Thyroid gland (tissue), 4 donors: ENCODE measurements at places on chromosomes 6 and 20. TPM values are rescaled to one million over a fixed set of nuclear protein-coding genes. Genes with fewer than 3 reads are reported as not detected.
A peak's percentile ranks its signal among the peaks of the same experiment; 100 is the strongest.

Gene RAB23
- 31.2 TPM for total RNA-seq

Gene POPDC3
- not detected for total RNA-seq

Gene ZC3H12D
- 0.78 TPM for total RNA-seq

Gene UNC5CL
- total RNA-seq = 3.6 TPM

Gene IL17F
- not detected for total RNA-seq

Gene OPN5
- total RNA-seq = not detected

Gene BPIFB4
- total RNA-seq = not detected

Gene TRIM15
- total RNA-seq = not detected

Gene HCRTR2
- not detected for total RNA-seq

Gene GLP1R
- 0.13 TPM for total RNA-seq

Gene TINAG
- not detected for total RNA-seq

Gene PXMP4
- 22.8 TPM for total RNA-seq

Gene TGM3
- not detected for total RNA-seq

Gene ADGRF1
- total RNA-seq = 36.2 TPM

Gene CAGE1
- total RNA-seq = 0.20 TPM

GRCh38 chr20:63178889-63179686 lies 36.8 kb downstream of the YTHDF1 start:
- H3K4me3 ChIP-seq = no peak overlapping the region
- H3K27ac ChIP-seq = no peak overlapping the region
- no peaks in the 10 kb centered on the region for H3K36me3 ChIP-seq
- peaks cover 52% of the 10 kb centered on the region for H3K27me3 ChIP-seq

DNA sequence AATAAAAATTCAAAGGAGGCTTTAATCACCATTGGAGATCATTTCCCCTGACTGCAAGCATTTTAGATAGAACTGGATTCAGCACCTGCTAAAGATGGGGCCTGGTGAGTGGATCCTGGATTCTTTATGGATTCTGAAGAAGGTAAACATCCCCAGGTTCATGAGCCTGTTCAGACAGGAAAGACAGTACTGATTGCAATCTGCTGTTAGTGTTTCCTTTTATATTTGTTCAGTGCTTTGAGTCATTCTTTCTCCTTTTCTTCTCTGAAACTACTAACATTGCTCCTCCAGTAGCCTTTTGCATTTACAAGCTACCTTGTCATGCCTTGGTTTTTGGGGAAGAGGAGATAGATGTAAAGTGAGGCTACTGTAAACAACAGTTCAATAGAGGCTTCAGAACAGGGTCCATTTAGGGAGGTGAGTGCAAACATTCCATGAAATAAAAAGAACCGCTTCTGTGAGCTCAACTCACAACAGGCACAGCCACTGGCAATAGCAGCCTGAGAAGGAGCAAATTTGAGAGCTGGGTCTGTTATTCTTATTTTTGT lies 66.4 kb upstream of the PRL start:
- no peak overlapping the region for H3K27ac ChIP-seq
- H3K4me3 ChIP-seq = no peak overlapping the region
- H3K36me3 ChIP-seq = no peaks in the 10 kb centered on the region
- H3K4me1 ChIP-seq = peaks cover 4% of the 10 kb centered on the region
- DNase-seq = no peak

GRCh38 chr20:32515631-32516101 lies 69.5 kb downstream of the NOL4L start:
- DNase-seq = no peak
- no peak overlapping the region for H3K4me3 ChIP-seq
- no peaks in the 10 kb centered on the region for H3K36me3 ChIP-seq
- H3K4me1 ChIP-seq = peaks cover 19% of the 10 kb centered on the region
- H3K27me3 ChIP-seq = no peaks in the 10 kb centered on the region
- H3K27ac ChIP-seq = no peak overlapping the region

DNA sequence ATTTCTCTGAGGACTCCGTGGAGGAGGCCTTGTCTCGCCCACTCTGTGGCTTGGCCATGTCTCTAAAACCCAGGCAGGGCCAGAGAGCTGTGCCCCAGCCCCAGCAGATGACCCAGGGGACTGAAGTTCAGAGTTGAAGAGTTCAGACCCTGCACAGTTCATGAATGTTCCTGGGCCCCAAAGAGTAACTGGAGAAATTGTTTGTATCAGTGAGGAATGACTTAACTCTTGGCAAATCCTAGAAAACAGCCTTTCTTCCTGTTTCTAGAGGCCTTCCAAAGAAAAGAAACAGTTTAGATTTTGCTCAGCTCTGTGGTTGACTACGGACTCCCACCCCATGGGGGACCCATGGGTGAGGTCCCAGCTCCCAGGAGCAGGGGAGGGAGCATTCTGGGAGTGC lies 62.1 kb upstream of the EYA2 start:
- no peak for DNase-seq
- H3K4me1 ChIP-seq = no peaks in the 10 kb centered on the region
- no peaks in the 10 kb centered on the region for H3K27me3 ChIP-seq
- no peak overlapping the region for H3K4me3 ChIP-seq

GRCh38 chr6:33683051-33683571 lies 28.4 kb downstream of the UQCC2 start:
- H3K4me1 ChIP-seq = no peaks in the 10 kb centered on the region
- H3K36me3 ChIP-seq = peaks cover 95% of the 10 kb centered on the region
- H3K27me3 ChIP-seq = no peaks in the 10 kb centered on the region
- H3K4me3 ChIP-seq = no peak overlapping the region
- no peak overlapping the region for H3K27ac ChIP-seq
- DNase-seq = no peak

GRCh38 chr6:53869964-53870363 lies 75.2 kb downstream of the LRRC1 start:
- H3K27me3 ChIP-seq = no peaks in the 10 kb centered on the region
- peaks cover 6% of the 10 kb centered on the region for H3K4me1 ChIP-seq
- peak; percentile 61 for DNase-seq
- H3K27ac ChIP-seq = peak overlapping the region; percentile 56

- peak overlapping the region; percentile 65 for H3K27ac ChIP-seq
- peaks cover 14% of the 10 kb centered on the region for H3K4me1 ChIP-seq
- H3K4me3 ChIP-seq = no peak overlapping the region
These were observed 165.6 kb downstream of the KCNQ5 start for GRCh38 chr6:72787391-72788031.

GRCh38 chr6:10643201-10643651 lies 51.2 kb downstream of the C6orf52 start:
- no peaks in the 10 kb centered on the region for H3K36me3 ChIP-seq
- no peak for DNase-seq
- no peak overlapping the region for H3K4me3 ChIP-seq
- H3K4me1 ChIP-seq = no peaks in the 10 kb centered on the region

DNA sequence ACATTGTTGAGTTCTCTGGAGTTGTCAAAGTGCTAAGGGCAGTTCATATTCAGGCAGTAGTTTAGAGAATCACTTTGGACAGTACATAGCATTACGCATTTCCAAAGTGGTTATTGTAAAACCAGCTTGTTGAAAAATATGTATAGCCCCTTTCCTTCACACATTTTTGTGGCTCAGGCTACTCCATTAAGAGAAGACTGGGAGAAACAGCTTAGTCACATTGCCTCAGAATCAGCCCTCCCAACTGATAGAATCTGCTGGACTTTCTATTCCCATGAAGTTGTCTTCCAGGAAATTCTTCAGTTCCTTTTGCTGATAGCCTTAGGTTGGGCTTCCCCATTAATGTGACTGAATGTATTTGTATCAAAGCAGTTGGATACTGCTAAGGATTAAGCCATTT lies 39.5 kb upstream of the HDGFL1 start:
- H3K4me1 ChIP-seq = no peaks in the 10 kb centered on the region
- no peaks in the 10 kb centered on the region for H3K27me3 ChIP-seq
- no peak overlapping the region for H3K27ac ChIP-seq
- H3K36me3 ChIP-seq = no peaks in the 10 kb centered on the region

- H3K4me1 ChIP-seq = peaks cover 12% of the 10 kb centered on the region
- no peaks in the 10 kb centered on the region for H3K27me3 ChIP-seq
- H3K36me3 ChIP-seq = no peaks in the 10 kb centered on the region
- no peak overlapping the region for H3K4me3 ChIP-seq
These were observed 332.3 kb downstream of the ZFAND3 start for GRCh38 chr6:38151580-38152500.

- DNase-seq = no peak
- no peaks in the 10 kb centered on the region for H3K36me3 ChIP-seq
- no peak overlapping the region for H3K27ac ChIP-seq
- no peaks in the 10 kb centered on the region for H3K4me1 ChIP-seq
- H3K27me3 ChIP-seq = no peaks in the 10 kb centered on the region
These were observed 272.9 kb upstream of the FERMT1 start for GRCh38 chr20:6395695-6396094.

GRCh38 chr6:35474131-35474941 lies 6.1 kb downstream of the RPL10A start:
- H3K27ac ChIP-seq = no peak overlapping the region
- DNase-seq = no peak
- peaks cover 16% of the 10 kb centered on the region for H3K36me3 ChIP-seq
- H3K27me3 ChIP-seq = no peaks in the 10 kb centered on the region
- H3K4me3 ChIP-seq = no peak overlapping the region

DNA sequence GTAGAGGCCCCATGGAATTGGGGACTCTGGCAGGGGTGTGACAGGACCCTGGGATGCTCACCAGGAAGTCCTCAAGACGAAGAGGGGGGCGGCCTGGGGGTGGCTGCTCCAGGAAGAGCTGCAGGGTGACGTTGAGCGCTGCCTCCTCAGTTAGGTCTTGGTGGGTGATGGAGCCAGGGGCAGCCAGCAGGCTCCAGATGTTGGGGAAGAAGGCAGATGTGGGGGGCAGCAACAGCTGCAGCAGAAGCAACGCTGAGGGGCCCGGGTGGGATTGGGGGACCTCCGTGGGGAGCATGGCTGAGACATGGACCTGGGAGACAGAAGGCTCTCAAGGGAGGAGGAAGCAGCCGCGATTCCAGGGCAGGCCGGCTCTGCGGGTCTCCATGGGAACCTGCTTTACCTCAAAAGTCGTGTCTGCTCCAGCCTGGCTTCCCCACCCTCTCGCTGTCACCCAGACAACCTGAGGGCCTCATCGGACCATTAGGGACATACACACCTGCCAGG lies 591 bp downstream of the VWA7 start:
- H3K36me3 ChIP-seq = peaks cover 31% of the 10 kb centered on the region
- no peaks in the 10 kb centered on the region for H3K27me3 ChIP-seq
- DNase-seq = peak; percentile 22
- H3K27ac ChIP-seq = peak overlapping the region; percentile 66

GRCh38 chr6:4041480-4041879 lies 37.5 kb downstream of the FAM217A start:
- H3K36me3 ChIP-seq = peaks cover 62% of the 10 kb centered on the region
- H3K4me1 ChIP-seq = peaks cover 4% of the 10 kb centered on the region
- H3K27ac ChIP-seq = no peak overlapping the region
- no peaks in the 10 kb centered on the region for H3K27me3 ChIP-seq
- no peak for DNase-seq

DNA sequence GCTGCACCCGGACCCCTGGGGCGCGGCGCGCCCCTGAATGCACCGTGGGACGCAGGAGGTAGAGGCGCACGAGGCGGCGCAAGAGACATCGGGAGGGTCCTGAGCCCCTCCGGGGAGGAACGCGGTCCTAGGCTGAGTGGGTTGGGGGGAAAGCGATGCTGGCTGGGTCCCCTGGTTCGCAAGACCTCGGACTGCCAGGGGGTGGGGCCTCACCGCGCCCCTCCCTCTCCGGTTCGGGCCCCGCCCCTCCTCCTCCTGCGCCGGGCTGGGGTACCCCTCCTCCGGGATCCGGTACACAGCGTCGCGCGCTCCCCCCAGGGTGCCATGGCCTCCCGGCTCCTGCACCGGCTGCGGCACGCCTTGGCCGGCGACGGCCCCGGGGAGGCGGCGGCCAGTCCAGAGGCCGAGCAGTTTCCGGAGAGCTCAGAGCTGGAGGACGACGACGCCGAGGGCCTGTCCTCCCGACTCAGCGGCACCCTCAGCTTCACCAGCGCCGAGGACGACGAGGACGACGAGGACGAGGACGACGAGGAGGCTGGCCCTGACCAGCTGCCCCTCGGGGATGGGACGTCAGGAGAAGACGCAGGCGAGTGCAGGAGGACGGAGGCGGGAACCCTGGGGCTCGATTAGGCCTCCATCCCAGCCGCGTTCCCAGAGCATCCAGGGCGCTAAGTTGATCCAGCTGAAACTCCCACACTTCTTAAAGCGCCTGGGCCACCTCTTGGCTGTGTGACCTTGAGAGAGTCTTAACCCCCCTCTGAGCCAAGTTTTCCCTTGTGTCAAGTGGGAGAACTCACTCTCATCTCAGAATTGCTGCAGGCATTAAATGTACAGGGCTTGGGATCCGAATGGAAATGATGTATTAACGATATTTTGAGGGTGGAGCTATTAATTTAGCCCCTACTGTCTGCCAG lies 541 bp downstream of the SNX21 start:
- H3K27ac ChIP-seq = peak overlapping the region; percentile 91
- H3K36me3 ChIP-seq = no peaks in the 10 kb centered on the region
- H3K4me1 ChIP-seq = peaks cover 26% of the 10 kb centered on the region
- no peaks in the 10 kb centered on the region for H3K27me3 ChIP-seq

DNA sequence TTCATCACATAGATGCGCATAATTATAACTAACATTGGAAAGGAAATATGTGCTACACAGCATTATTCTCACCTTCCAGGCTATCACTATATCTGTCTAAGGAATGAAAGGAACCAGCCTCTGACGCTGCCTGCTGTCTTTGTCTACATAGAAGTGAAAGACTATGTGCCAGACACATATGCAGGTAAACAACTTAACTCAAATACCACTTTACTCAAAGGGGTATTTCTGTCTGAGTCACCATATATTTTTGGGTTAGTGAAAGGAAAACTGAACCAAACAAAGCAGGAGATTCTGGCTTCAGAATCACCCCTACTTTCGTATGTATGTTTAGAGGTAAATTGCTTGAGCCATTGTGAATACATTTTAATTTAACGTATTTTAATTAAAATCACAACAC lies 328.6 kb upstream of the PLCB4 start:
- no peaks in the 10 kb centered on the region for H3K4me1 ChIP-seq
- DNase-seq = no peak
- no peak overlapping the region for H3K4me3 ChIP-seq
- H3K36me3 ChIP-seq = no peaks in the 10 kb centered on the region
- no peaks in the 10 kb centered on the region for H3K27me3 ChIP-seq

DNA sequence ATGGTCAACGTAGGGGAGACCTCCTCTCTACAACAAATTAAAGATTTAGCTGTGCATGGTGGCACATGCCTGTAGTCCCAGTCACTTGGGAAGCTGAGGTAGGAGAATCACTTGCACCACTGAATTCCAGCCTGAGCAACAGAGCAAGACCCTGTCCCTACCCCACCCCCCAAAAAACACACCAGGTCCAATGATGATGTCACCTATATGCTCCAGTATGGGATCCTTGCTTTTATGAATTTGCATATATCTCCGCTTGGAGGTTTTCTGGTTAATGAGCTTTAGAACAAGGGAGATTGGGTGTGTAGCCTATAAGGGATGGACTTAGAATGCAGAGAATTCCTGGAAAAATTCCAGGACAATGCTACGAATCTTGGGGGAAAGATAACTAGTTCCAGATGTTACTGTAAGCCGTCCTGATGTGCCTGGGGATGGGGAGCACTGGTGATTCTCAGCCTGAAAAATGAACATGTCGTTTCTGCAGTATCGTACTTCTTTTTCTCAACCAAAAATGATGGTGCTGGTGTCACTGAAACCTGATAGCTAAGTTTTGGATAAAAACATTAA lies 61.1 kb downstream of the ZBTB2 start:
- H3K27ac ChIP-seq = no peak overlapping the region
- H3K27me3 ChIP-seq = no peaks in the 10 kb centered on the region
- H3K36me3 ChIP-seq = no peaks in the 10 kb centered on the region
